ENCODE measurements at places on chromosomes 16 and 17.
A peak's percentile ranks its signal among the peaks of the same experiment; 100 is the strongest.

- no peak overlapping the region for H3K4me3 ChIP-seq
- no peak for DNase-seq
- H3K36me3 ChIP-seq: no peaks in the 10 kb centered on the region
- H3K27ac ChIP-seq: no peak overlapping the region
- H3K4me1 ChIP-seq: no peaks in the 10 kb centered on the region
- H3K27me3 ChIP-seq: no peaks in the 10 kb centered on the region
These were observed 250.7 kb downstream of the RBFOX3 start for GRCh38 chr17:79360196-79360595.

DNA sequence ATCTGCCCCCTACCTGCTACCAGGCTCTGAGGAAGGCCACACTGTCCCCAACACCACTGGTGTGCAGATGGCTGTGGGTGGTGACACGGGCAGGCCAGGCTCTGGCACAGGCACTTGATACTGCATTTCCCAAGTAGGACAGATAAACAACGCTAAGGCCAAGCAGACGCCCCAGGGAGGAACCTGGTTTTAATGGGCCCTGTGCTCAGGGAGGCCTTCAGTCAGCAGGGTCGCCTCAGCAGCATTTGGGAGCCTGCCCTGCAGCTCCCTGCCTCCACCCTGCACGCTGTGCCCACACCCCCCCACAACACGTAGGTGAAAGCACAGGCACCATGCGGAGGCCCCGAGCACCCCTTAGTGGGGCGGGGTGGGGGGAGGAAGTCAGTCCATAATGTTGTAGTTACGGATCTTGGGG lies 3.3 kb upstream of the FASN start:
- H3K4me1 ChIP-seq: peaks cover 48% of the 10 kb centered on the region
- no peak for DNase-seq
- no peak overlapping the region for H3K27ac ChIP-seq
- no peaks in the 10 kb centered on the region for H3K36me3 ChIP-seq
- no peaks in the 10 kb centered on the region for H3K27me3 ChIP-seq

- peaks cover 38% of the 10 kb centered on the region for H3K4me1 ChIP-seq
- DNase-seq: no peak
- H3K27me3 ChIP-seq: peaks cover 91% of the 10 kb centered on the region
- no peaks in the 10 kb centered on the region for H3K36me3 ChIP-seq
These were observed 3.6 kb downstream of the HOXB4 start for GRCh38 chr17:48574505-48575065.

DNA sequence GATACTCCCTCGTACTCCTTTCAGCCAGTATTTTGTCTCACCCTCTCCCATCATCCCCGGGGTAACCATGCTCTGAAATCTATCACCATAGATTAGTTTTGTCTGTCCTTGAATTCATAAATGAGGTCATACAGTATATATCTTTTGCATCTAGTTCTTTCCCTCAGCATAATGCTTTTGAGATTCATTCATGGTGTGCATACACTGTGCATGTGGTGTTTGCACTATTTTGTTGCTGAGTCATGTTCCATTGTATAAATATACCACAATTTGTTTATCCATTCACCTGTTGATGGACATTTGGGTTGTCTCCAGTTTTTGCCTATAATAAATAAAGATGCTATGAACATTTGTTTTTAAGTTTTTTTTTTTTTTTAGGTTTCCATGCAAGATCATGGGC lies 34.2 kb upstream of the NLRP1 start:
- no peaks in the 10 kb centered on the region for H3K4me1 ChIP-seq
- no peak for DNase-seq
- H3K27me3 ChIP-seq: peaks cover 5% of the 10 kb centered on the region
- no peak overlapping the region for H3K27ac ChIP-seq
- no peak overlapping the region for H3K4me3 ChIP-seq

- no peaks in the 10 kb centered on the region for H3K27me3 ChIP-seq
- peaks cover 18% of the 10 kb centered on the region for H3K4me1 ChIP-seq
- H3K4me3 ChIP-seq: no peak overlapping the region
- no peak for DNase-seq
- peaks cover 35% of the 10 kb centered on the region for H3K36me3 ChIP-seq
These were observed 39.5 kb upstream of the ATP2A3 start for GRCh38 chr17:4003501-4004421.

- DNase-seq: no peak
- no peaks in the 10 kb centered on the region for H3K4me1 ChIP-seq
- H3K4me3 ChIP-seq: no peak overlapping the region
- H3K27me3 ChIP-seq: no peaks in the 10 kb centered on the region
- no peaks in the 10 kb centered on the region for H3K36me3 ChIP-seq
These were observed 6.9 kb upstream of the GJD3 start for GRCh38 chr17:40371261-40371929.

- peaks cover 56% of the 10 kb centered on the region for H3K4me1 ChIP-seq
- peak overlapping the region; percentile 65 for H3K27ac ChIP-seq
- no peaks in the 10 kb centered on the region for H3K36me3 ChIP-seq
- H3K4me3 ChIP-seq: no peak overlapping the region
- H3K27me3 ChIP-seq: no peaks in the 10 kb centered on the region
- peak; percentile 53 for DNase-seq
These were observed 3.7 kb downstream of the CETP start for GRCh38 chr16:56965149-56966092.

DNA sequence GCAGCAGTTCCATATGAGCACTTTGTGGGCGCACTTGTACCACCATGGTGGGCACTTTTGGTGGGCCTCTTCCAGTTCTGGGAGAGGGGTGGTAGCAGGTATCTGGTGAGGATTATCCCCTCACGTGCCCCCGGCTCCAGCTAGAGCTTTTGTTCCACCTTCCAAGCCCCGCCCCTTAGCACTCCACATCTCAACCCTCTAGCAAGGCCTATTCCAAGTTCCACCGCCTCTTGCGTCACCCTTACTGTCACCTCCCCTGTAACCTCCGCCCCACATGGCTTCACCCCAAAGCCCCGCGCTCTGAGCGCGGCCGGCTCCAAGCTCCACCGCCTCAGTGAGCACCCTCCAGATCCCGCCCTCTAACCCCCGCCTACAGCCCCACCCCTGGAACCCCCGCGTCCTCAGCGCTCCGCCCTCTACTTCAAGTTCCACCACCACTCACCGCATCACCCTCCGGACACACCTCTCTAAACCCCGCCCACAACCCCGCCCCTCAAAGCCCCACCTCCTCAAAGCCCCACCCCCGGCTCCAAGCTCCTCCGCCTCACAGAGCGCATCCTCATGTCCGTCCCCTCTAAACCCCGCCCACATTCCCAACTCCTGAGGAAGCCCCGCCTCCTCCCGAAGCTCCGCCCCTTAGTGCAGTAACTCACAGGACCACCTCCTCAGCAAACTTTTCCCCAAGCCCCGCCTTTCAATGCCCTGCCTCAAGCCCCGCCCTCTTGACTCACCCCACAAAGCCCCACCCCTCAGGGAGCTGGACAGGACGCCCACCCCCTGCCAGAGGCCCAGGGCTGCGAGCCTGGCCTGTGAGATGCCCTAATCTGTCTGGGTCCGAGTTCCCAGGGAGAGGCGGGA lies 11.1 kb downstream of the SCN4A start:
- peak overlapping the region; percentile 1 for H3K4me3 ChIP-seq
- no peaks in the 10 kb centered on the region for H3K36me3 ChIP-seq
- peaks cover 10% of the 10 kb centered on the region for H3K4me1 ChIP-seq
- peak; percentile 64 for DNase-seq

- H3K27ac ChIP-seq: no peak overlapping the region
- H3K36me3 ChIP-seq: no peaks in the 10 kb centered on the region
- H3K4me3 ChIP-seq: no peak overlapping the region
These were observed 24.0 kb upstream of the SHISA6 start for GRCh38 chr17:11216976-11217375.

DNA sequence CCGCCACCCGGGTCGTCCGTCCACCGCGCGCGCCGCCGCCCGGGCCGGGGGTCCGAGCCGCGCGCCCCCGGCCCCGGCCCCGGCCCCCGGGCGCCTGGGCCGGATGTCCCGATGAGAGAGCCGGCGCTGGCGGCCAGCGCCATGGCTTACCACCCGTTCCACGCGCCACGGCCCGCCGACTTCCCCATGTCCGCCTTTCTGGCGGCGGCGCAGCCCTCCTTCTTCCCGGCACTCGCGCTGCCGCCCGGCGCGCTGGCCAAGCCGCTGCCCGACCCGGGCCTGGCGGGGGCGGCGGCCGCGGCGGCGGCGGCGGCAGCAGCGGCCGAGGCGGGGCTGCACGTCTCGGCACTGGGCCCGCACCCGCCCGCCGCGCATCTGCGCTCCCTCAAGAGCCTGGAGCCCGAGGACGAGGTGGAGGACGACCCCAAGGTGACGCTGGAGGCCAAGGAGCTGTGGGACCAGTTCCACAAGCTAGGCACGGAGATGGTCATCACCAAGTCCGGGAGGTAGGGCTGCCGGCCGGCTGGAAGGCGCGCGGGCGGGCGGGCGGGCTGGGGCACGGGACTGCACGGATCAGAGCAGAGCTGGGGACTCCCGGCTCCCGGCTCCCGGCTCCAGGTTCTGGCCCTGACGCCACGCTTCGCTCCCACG lies 548 bp downstream of the TBX2 start:
- peaks cover 27% of the 10 kb centered on the region for H3K4me1 ChIP-seq
- peak; percentile 34 for DNase-seq
- H3K4me3 ChIP-seq: no peak overlapping the region
- no peak overlapping the region for H3K27ac ChIP-seq
- peaks cover 91% of the 10 kb centered on the region for H3K27me3 ChIP-seq

GRCh38 chr17:27569257-27569722 lies 61.7 kb upstream of the LGALS9 start:
- no peak overlapping the region for H3K27ac ChIP-seq
- H3K36me3 ChIP-seq: peaks cover 31% of the 10 kb centered on the region
- no peak overlapping the region for H3K4me3 ChIP-seq

- H3K27ac ChIP-seq: no peak overlapping the region
- H3K36me3 ChIP-seq: no peaks in the 10 kb centered on the region
- H3K4me3 ChIP-seq: peak overlapping the region; percentile 9
- no peak for DNase-seq
- H3K27me3 ChIP-seq: peaks cover 43% of the 10 kb centered on the region
These were observed 1.5 kb downstream of the TNRC6C start for GRCh38 chr17:77959926-77960521.

DNA sequence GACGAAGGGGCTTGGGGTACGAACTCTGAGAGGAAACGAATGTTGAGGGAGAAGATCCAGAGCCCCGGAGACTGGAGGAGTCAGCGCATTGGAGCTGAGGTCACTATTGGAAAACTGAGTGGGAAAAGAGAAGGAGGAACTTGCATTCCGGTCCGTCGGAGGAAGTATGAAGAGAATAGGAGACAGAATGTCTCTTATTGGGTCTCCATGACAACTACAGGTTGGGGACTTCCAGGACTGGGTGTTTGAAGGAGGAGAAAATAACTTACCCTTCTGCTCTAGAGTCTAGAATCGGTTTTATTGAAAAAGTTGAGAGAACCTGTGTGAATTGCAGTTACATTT lies 537 bp downstream of the GOSR1 start:
- peak overlapping the region; percentile 89 for H3K27ac ChIP-seq
- DNase-seq: peak; percentile 40
- H3K4me3 ChIP-seq: peak overlapping the region; percentile 97
- H3K36me3 ChIP-seq: peaks cover 35% of the 10 kb centered on the region
- H3K27me3 ChIP-seq: no peaks in the 10 kb centered on the region

All from CD14-positive monocyte (primary cell).